ENCODE measurements at places on chromosomes 3 and 15.

GRCh38 chr3:172280406-172281051 lies 167.7 kb downstream of the GHSR start:
- DNase-seq, result no peak

- no peak for DNase-seq
These were observed 48.0 kb downstream of the SMAD6 start for GRCh38 chr15:66749841-66750575.

DNA sequence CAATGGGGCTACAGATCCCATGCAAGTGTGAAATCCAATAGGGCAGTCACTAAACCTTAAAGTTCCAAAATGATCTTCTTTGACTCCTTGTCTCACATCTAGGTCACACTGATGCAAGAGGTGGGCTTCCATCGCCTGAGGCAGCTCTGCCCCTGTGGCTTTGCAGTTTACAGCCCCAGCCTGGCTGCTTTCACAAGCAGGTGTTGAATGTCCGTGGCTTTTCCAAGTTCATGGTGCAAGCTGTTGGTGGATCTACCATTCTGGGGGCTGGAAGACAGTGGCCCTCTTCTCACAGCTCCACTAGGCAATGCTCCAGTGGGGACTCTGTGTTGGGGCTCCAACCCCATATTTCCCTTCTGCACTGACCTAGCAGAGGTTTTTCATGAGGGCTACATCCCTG lies 68.5 kb upstream of the PRR20G start:
- no peak for DNase-seq

- DNase-seq, result no peak
These were observed 7.3 kb upstream of the CCDC13 start for GRCh38 chr3:42780398-42780797.

GRCh38 chr15:98154863-98155262 lies 194.4 kb downstream of the ARRDC4 start:
- DNase-seq, result no peak

DNA sequence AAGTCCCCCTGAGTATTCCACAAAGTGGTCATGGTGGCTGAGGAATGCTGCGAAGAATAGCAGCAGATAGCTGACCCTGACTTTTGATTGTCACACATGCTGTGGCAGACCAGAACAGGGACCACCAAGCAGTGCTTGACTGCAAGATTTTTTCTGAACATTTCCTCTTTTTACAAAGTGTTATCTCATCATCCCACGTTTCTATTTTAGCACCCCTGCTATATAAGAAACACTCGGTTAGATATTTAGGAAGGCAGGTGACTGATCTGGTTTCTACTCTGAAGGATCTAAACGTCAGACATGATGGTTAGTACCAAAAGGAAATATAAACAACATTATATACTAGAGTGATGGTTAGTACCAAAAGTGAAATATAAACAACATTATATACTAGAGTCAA lies 9.1 kb downstream of the SLC25A26 start:
- no peak for DNase-seq

- no peak for DNase-seq
These were observed 53.7 kb downstream of the BDH1 start for GRCh38 chr3:197501879-197502620.

DNA sequence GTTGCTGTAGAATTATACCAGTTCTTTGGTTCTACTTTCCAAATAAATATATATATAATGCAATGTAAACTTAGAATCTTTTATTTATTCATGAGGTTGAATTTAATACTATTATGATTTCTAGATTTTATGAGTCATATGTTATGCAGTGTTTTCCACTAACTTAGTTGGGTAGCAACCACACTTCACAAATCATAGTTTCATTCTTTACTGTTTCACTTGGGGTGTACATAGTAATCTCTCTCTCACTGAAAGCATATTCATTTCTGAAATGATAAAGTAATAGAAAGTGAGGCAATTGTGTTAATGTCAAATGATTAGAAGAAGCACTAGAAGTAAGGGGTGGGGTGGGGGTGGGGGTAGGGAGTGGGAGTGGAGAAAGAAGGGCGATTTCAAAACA lies 52.6 kb downstream of the IQCH start:
- DNase-seq, result no peak

DNA sequence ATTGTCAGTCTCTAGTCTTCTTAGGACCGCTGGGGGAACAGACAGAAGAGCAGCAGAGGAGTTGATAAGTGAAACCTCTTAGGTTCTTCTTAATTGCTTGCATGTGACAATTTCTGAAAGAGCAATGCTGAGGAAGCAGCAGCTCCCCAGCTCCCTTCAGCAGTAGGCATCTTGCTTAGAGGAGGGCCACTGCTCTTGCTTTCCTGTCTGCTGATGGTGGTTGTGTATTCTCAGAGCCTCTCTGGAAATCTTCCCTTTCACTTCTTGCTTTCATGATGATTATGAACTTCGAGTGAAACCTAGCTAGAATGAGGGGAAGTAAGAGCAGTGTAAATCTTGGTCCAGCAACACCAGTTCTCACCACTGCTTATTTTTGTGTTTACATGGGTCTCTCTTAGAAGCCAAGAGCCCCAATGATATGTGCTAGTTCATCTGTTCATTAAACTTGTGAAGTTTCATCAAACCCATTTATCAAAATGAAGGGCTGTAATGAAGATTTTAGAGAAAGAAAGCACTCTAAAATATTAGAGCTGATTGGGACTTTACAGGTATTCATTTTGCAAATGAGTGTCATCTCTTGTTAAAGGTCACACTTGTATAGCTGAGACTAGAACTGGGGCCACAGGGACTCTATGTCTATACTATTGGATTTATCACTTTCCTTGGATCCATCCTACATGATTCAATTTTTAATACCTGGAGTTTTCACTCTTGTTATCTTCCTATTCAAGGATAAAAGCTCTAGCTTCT lies 246.7 kb downstream of the LPP start:
- DNase-seq, result no peak

- DNase-seq, result no peak
These were observed 253.9 kb upstream of the LYSMD4 start for GRCh38 chr15:99987119-99987506.

DNA sequence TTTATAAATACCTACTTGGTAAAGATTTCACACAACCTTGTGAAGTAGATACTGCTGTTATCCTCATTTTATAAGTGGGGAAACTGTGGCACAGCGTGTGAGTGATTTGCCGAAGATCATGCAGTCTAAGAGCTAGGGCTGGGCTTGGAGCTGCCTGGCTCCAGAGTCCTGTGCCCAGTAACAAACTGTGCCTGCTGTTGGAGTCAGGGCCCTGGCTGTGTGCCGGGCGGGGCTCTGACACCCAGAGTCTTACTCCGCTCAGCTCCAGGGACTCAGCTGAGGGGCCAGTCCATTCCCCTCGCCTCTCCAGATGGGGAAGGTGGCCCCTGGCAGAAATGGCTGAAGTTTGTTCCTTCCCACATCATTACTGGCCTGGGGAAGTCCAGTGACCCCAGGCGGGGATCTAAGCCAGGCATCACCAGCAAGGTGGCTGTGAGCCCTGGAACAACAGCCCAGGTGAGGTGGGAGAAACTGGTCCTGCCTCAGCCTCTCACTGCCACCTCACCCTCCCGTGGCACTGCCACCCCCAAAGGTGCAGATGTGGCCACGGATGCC lies 17.3 kb upstream of the PLXNA1 start:
- DNase-seq, result no peak

DNA sequence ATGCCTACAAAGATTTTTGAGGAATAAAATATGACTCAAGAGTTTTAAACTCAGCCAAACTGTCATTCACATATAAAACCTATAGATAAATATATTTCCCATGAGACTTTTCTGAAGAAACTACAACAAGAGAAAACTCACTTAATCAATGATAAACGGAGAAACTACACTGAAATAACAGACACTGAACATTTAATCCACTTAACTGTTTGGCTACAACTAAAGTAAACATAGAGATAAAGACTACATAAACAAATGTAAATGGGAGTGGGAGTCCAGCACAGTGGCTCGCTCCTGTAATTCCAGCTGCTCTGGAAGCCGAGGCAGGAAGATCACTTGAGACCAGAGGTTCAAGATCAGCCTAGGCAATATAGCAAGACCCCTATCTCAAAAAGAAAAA lies 79.2 kb downstream of the MEX3B start:
- DNase-seq, result no peak

DNA sequence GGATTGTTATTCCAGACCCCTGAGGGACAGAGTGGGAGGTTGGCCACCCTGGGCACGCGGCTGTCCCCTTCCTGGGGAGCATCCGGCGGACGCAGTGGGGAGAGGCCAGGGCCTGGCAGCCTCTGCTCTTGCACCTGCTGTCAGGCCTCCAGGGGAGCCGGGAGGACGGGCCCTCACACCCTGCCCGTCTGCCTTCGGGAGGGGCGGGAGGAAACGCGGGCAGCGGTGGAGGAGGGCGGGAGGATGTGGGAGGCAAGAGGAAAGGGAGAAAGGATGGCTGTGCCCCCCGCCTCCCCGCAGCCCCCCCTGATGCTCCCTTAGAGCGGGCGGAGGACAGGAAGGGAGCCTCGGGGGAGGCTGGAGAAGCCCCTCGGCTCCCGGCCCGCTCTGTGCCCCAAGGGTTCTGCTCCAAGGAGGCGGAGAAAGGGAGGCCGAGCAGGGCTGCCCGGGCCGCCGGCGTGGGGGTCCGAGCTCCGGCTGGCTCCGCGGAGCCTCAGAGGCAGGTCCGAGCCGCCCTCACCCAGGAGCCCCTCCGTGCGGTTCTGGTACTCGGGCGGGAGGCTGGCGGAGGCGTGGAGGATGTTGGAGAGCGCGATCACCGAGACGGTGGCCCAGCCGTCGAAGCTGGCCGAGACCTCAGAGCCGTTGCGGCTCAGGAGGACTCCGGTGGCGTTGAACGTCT lies 40.9 kb downstream of the MUC20 start:
- no peak for DNase-seq

GRCh38 chr3:121957674-121958415 lies 63.6 kb downstream of the SLC15A2 start:
- no peak for DNase-seq

DNA sequence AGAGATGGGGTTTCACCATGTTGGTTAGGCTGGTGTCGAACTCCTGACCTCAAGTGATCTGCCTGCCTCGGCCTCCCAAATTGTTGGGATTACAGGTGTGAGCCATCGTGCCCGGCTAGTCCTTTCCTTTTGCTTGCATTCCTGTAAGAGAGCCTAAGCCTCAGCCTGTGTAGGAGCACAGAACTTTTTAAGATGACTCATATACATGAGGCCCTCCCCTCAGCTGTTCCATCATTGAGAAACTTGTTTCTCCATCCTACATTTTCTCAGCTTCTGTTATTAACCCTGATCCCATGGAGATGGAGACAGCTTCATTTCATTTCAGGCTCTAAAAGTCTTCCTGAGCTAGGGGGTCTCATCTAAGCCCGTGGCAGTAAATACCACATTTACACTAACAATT lies 123.3 kb downstream of the PLOD2 start:
- no peak for DNase-seq

- DNase-seq, result no peak
These were observed 45.3 kb upstream of the VILL start for GRCh38 chr3:37945156-37945806.

GRCh38 chr15:85865070-85865684 lies 70.5 kb upstream of the KLHL25 start:
- DNase-seq, result no peak

- DNase-seq, result no peak
These were observed 60.6 kb downstream of the WNT5A start for GRCh38 chr3:55426486-55426885.

- DNase-seq, result no peak
These were observed 57.8 kb downstream of the ZNF621 start for GRCh38 chr3:40582401-40583027.

DNA sequence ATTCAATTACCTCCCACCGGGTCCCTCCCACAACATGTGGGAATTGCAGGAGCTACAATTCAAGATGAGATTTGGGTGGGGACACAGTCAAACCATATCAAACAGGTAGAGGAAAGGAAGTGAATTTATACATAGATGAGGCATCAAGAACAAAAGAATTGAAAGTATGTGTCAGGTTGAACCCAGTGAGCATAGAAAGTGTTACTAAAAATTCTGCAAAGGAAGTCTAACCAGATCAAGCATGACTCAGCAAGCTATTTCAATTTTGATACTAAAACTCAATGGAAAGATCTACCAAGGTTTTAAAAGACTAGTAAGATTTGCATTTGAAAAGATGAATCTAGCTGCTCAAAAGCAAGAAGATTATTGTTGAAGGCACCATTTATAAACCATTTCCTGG lies 323.0 kb downstream of the ROBO2 start:
- no peak for DNase-seq

- DNase-seq, result no peak
These were observed 1087.1 kb upstream of the ALCAM start for GRCh38 chr3:104279617-104280016.

DNA sequence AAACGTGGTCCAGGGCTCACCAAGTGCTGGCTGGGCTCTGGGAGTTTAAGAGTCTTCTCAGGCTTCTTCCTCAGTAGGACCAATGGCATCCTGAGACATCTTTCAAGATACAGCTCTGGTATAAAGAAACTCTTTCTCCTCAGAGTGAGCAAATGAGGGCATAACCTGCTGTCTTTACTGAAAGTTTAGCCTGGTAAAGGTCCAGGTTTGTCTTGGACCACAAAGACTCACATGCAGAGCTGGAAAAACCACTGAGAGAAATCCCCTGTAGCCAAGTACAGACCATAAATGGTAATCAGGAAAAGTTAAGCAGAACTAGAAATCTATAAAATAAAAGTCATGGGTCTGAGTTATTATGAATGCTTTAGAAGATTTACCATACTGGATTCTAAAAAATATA lies 23.1 kb downstream of the CD47 start:
- no peak for DNase-seq

- no peak for DNase-seq
These were observed 12.0 kb upstream of the IQSEC1 start for GRCh38 chr3:13085081-13085845.

DNA sequence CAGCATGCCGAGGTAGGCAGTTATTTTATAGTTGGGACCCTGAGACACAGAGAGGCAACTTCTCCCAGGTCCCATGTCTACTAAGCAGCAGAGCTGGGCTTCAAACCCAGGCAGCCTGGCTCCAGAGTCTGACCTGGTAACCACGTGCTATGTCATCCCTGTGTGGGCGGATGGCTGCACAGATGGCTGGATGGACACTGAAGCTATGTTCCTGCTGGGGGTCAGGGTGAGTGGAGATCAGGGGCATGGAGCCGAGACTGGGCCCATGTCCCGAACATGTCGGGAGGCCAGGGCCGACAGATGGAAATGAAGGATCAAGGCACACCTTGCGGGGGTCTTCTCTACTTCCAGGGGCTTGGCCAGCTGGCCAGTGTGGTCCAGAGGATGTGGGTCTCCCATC lies 9.3 kb upstream of the FBLN2 start:
- no peak for DNase-seq

DNA sequence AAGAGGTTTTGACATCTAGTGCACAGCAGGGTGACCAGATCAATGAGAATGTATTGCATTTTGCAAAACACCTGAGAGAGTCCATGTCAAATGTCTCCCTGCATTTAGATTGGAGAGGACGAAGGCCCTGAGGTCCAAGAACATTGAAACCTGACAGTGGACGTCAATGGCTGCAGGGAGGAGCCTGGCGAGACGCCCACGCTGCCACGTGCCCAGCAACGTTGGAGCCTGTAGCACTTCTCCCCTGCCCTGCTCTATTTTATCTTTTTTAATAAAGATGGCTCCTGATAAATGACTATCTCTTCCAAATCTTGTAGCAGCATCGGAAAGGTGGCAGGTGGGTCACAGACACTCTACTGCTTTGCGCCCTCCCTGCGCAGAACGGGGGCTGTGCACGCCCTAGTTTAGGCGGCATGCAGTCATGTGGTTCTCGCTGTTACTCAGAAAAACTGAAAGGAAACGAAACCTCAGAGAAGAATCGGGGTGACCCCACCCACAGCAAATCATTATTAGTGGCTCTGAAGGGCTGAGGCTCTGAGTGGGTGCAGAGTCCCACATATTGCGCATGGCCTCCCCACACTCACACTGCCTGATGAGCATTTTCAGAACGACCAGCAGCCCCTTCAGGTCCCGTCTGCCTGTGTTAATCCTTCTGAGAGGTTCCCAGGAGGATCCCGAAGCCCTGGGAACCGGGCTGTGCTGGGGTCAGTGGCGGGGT lies 62.5 kb upstream of the TAMM41 start:
- no peak for DNase-seq

Data from activated T-helper 1 cell treated with anti-CD3 and anti-CD28 coated beads, Interleukin-2, amount 50 U/mL, for 16 hours (primary cell).